ENCODE measurements at places on chromosomes 11 and 22.

DNA sequence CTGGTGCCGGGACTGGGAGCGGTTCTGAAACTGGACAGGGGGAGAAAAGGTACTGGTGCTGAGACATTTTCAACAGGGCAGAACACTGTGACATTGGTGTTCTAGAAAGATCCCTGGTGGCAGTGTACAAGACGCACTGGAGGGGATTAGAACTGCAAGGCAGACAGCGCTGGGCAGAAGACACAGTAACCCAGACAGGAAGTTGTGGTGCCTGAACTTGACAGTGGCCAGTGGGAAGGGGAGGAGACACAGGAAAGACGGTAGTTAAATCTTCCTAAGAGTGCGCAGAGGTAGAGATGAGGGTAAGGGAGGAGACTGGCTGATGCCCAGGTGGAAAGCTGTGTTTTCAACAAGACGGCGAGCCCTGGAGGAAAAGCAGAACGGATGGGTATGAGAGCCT is 24.5 kb downstream of the FAM227A start:
- no peak for DNase-seq

DNA sequence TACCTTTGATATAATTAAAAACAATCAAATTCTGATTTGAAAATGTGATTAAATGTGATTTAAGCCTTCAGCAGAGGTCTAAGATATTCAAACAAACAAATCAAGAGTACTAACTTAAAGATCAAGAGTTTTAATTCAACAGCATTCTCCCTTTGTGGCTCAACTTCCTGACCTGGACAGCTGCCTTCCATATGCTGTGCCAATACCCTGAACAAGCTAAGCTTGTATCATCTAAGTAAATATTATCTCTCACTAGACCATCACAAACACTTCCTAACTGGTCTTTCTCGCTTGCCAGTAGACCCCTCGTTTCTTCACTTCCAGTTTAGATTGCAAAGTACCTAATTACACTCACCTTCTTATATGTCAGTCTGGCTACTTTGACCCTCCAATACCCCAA is 35.9 kb upstream of the P4HA3 start:
- no peak for DNase-seq

DNA sequence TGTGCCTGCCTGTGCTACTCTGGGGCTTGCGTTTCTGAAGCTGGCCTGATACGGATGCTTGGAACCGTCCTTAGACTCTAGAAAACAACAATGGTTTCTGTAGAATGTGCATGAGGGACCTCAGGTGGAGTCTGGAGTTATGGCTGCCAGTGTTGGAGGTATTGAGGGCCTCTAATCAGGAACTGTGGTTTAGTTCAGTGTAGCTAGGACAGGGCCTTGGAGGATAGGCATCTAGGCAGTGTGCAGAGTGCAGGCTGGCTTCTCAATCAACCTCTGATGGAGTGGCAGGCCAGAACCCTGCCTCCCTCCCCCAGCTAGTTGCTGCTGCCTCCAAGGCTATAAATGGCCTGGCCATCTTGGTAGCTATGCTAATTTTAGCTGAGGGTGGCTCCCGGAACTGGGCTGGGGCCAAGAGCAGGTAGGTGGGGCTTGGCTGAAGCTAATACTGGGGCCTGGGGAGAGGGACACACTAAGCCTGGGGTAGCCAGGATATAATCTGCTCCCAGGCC is 4.0 kb downstream of the STIM1 start:
- DNase-seq: no peak

GRCh38 chr11:20980736-20981135 is 311.4 kb downstream of the NELL1 start:
- DNase-seq: no peak

DNA sequence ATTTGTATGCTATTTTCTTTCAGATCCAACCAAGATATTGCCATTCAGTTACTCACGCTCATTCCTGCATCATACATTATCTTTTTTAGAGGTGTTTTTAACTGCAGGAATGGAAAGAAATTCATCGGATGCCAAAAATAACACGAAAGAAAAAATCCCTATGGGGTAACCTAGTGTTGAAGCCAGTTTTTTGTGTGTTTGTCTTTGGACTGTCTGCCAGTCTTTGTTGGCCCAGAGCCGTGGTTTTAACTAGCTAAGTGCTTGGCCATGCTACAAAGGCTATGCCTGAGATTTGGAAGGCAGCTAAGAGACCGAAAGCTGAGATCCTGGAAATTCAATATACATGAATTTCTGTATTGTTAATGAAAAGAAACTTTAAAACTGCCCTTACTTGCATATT is 309.8 kb upstream of the CNTN5 start:
- no peak for DNase-seq

DNA sequence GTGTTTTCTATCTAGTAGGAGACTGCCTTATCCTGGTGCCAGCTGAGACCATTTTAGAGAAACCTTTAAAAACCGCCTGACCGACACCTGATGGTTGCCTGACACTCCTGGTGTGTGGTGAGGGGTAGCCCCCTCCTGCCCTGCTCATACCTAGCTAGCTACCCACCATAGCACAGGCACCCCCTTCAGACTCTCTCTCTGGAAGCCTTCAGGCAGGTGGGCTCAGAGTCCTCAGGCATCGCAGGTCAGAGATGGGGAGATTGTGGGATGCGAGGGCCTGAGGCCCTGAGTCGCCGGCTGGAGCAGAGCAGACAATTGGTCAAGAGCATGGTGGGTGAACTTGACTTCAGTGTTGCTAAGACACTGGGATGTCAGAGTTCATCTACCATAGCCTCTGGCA is 424.6 kb downstream of the BRD1 start:
- DNase-seq: no peak

- no peak for DNase-seq
These were observed 387.6 kb upstream of the DDI1 start for GRCh38 chr11:103648670-103649400.

DNA sequence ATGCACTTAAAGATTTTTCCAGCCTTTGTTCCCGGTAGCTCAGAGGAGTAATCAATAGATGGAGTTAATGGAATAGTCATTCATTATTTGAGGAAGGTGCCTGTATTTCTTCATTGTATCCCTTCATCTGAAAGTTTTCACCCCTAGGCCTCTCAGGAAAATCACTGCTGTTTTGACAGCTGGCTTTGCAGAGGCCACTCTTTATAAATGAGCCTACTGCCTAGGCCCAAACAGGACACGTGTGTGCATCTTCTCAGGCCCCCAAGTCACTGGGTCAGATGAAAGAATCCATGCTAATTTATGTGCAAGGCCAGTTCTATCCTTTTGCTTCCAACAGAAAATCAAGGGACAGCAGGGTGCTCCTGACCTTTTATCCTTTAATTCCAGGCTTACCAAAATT is 76.8 kb downstream of the MPPED2 start:
- DNase-seq: no peak

GRCh38 chr11:78868563-78868962 is 293.9 kb upstream of the NARS2 start:
- DNase-seq: no peak

- no peak for DNase-seq
These were observed 112.7 kb downstream of the FAR1 start for GRCh38 chr11:13781153-13781552.

Data from stimulated activated CD8-positive, alpha-beta memory T cell treated with anti-CD3 and anti-CD28 coated beads, Interleukin-7, amount 100 ng/mL, for 4 hours (primary cell).